ENCODE measurements at places on chromosomes 12 and 14.

- DNase-seq = peak; percentile 98
Observed at GRCh38 chr14:24366721-24367513, 1.1 kb upstream of the NFATC4 start.

DNA sequence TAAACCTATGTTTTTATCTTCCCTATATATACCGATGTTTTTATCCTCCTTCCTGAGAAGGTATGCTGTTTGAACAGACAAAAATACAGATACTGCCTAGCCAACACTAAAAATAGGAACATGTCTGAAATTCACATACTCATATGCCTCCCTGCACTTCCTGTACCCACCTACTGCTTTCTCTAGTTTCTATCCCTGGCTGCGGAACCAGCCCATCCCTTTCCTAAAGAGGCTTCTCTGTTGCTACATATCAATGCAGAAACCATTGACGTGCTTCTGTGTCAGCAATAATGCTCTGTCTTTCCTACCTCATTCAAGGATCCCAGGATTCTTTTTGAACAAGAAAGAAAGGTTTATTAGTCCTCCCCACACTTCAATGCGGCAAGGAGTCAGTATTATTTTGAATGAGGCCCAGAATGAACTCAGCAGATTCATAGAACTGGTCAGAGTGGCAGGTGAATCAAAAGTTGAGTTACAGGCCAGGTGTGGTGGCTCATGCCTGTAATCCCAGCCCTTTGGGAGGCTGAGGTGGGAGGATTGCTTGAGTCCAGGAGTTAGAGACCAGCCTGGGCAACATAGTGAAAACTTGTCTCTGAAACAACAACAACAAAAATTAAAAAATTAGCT is 67.8 kb upstream of the NAP1L1 start:
- no peak for DNase-seq

DNA sequence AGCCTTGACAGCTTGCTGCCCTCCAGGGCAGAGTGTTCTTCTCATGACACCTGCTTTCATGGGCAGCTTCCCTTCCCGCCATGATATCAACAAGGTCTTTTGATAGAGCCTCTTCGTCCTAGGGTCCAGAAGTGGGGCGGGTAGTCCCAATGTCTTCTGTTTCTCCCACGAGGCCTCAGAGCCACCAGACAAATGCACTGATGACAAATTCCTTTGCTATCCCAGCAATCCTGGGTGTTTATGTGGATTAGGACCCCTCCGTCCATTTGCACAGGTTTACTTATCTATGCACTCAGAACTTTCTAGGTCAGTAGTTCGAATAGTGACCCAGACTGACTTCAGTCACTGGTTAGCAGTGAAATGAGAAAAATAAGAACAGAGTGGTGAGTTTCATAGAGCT is 52.6 kb upstream of the PRMT8 start:
- no peak for DNase-seq

DNA sequence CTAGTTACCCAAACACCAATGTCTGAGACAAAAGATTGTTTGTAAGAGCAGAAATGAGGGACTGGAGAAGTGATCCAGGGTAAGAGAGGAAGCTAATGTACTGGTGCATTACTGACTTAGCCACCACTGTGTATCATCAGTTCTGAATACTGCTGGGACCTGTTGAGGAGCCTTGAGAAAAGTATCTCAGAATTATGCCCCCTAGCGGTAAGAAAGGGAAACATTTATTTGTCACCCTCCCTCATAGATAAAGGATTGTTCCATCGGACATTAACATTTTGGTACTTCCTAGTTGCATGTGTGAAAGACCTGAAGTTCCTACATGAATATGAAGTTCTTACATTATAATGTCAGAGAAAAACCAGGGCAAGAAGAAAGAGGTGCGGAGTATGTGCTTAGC is 612.5 kb downstream of the FSCB start:
- no peak for DNase-seq

DNA sequence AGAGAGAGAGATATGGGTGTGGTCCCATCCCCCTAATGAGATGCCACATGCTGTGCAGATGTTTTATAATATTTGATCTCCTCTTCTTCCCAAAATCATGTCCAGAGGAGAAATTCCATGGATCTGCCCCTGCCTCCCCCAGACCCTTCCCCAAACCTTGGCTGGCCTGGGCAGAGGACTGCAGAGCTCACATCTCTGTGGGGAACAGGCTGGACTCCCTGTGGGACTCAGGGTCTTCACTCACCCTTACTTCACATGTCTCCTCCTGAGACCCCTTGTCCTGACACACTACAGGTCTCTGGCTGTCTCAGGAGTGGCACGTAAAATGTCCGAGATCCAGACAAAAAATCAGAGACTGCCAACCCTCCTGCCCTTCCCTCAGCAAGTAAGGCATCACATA is 76.0 kb upstream of the CAPRIN2 start:
- DNase-seq = no peak

DNA sequence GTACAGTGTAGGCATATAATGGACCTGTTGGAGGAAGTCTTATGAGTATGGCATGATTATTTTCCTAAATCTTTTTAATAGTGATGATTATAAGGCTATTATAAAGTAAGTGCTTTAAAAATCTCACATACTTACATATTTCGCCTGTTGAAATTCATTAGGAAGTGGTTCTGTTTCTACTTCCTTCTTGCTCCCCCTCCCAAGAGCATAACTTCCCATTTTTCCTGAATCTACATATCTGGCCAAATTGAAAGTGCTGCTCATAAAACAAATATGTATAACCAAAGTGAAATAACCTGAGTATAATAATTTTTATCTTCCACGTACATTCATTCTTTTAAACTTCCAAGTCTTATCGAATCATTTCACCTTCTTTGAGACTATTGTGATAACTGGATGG is 455.6 kb upstream of the SEL1L start:
- no peak for DNase-seq

GRCh38 chr12:49330631-49331379 is 6.2 kb downstream of the C1QL4 start:
- DNase-seq = no peak

DNA sequence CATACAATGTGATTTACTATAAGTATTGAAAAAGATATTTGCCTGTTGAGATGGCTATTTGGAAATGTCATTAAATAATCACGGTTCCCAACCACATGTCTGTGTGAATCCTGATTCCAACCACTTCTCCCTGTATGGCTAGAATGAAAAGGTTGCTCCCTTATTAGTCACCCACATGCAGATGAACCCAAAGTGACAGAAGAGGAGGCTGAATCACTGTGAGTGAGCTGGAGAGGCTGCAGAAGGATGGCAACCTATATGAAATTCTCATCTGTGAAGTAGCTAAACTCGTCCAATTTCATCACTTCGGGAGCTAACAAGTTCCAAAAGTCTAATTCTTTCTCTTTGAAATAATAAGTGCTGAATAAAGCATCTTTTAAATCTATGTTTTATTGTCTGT is 300.5 kb downstream of the PRKD1 start:
- DNase-seq = peak; percentile 48

DNA sequence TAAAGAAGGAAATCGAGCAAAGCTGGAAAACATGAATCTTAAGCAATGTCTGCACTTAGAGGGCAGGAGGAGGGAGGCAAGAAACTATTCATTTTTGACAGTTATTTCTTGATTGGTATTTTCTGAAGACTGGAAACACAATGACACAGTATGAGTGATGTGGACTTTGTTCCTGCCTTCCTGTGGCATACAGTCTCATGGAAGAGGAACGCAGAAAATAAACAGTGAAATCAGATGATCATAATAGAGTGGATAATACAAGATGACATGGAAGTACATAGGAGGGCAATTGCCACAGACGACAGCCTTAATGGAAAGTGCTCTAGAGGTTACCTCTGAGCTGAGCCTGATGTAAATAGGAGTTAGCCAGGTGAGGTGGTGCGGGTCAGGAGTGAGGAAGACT is 140.4 kb upstream of the MAX start:
- no peak for DNase-seq

DNA sequence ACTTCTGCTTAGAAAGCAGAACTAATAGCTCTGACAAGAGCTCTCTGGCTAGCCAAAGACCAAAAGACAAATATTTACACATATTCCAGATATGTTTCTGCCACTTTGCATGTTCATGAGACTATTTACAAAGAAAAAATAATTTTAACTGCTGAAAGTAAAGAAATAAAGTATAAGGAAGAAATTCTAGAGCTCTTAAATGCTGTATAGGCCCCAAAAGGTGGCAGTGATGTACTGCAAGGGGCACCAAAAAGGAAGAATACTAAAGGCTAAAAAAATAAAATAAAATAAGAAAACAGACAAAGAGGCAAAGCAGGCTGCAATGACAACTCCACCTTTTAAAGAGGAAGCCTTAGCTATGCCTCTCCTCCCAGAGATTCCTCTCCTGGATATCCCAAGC is 23.0 kb downstream of the KLRK1 start:
- peak; percentile 31 for DNase-seq

DNA sequence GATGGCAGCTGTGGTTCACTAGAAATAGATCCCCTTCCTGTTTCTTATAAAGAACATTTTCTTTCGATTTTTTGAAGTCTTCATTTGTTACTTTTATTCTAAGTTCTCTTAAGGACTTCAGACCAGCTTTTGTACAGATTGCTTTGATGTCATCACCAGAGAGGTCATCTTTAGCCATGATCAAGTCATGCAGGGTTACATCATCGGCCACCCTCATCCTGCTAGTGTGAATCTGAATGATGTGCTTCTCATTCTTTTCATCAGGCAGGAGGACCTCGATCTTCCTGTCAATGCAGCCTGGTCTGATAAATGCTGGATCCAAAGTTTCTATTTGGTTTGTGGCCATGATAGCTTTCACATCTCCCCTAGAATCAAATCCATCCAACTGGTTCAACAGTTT is 706.7 kb downstream of the RERGL start:
- DNase-seq = no peak

DNA sequence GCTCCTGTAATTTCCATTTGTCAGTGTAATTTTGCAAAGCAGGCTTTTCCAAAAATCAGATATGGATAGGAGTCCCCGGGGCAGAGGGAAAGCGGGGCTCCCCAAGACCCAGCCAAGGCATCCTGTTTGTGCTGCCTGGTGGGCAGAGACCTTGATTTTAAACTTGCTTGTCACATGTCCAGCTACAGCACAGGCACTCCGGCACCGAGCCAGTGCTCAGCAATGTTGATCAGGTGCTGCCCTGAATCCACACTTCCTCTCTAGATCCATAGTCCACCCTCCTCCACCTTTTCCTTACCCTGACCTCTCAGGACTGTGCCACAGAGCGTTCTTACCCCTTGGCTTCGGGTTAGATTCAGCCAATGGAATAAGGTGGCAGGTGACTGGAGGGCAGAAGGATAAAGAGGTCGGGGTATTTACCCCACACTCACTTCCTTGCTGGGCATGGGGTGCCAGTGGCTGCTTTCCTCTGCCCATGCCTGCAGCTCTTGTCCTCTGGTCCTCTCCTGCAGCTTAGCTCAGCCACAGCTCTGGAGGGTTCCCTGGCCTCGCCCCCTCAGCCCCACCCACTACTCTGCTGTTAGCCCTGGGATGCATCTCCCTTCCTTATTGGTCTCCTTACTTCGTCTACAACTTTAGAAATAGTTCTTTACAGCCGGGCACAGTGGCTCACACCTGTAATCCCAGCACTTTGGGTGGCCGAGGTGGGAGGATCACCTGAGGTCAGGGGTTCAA is 80.1 kb downstream of the IRF2BPL start:
- DNase-seq = no peak

- no peak for DNase-seq
Observed at GRCh38 chr12:14911131-14911530, 25.5 kb upstream of the MGP start.

DNA sequence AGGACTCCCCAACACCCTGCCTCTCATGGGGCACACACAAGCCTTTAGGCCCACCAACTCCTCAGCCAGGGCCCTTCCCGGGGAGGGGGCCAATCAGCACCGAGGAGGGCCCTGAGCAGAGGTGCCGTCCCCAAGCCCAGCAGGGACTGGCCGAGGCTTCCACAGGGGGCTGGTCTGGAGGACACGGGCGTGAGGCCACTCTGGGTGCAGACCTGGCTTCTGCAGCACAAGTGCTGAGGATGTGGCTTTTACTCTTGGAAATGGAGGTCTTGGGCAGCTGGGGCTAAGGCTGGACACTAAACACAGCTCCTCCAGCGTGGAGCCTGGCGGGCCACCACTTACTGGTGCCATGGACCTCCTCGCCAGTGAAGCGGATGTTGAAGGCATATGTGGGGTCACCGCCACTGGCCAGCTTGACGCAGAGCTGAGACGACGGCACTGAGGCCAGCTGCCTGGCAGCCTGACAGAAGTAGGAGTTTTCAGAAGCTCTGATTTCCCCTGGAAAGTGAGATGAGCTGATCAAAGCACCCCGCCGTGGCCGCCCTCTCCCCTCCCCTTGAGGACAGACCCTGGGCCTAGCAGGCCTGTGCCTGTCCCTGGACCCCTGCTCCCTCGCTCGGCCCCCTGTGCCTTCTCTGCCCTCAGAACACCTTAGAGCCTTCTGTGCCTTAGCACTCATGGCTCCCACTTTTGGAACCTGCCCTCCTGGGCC is 44.0 kb downstream of the TRAFD1 start:
- DNase-seq = no peak

DNA sequence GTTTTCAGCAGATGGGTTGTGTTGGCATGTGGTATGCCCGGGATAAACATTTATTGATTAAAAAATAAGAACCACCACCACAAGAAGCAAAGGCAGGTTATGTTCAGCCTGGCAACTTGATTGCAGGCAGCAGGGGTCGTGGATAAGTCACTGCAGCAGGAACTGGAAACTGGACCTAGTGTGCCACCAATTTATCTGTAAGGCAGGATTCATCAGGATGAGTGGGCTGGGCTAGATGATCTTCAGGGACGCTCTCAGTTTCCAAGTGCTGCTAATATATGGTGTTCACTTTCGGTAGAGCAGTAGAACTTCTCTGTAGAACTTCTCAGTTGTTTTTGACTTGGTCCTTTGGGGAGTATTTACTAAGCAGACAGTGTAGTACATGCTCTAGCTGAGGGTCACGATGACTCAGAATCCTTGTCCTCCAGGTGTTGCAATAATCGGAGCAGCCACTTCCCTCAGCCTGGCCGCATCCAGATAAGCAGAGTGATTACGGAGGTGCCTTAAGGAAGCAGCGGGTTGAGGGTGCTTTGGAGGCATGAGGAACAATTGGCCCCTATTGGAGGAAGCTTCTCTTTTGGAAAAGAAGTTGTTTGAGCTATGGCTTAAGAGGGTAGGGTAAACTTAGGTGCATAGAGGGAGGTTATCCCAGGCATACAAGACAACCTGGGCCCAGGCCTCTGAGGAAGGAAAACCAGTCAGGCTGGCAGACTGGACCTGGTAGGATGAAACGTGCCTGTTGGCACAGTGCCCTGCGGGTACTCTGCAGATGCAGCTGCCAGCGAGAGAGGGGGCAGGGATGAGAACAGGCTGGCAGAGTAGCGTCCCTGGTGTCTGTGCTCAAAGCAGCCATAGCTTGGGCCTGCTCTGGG is 104.0 kb downstream of the GPR135 start:
- peak; percentile 54 for DNase-seq

DNA sequence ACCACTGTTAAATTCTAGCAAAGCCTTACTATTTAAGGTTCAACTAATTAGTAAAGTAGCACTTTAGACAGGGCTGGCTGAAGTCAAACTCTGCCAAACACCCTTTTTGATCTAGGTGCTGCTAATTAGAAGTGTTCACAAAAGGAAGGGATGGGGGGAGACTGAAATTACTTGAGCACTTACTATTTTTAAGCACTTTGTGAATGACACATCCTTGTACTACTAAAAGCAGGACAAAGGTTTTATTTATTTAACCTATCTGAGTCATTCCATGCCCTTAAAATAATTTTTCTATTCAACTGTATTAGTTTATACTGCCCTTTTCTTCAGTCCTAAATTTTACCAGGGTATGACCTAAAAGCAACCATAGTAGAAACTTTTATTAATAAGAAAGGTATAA is 20.1 kb downstream of the MBIP start:
- DNase-seq = no peak
